Fibroblast of skin of scalp (primary cell): ENCODE measurements at places on chromosomes 4 and X.

DNA sequence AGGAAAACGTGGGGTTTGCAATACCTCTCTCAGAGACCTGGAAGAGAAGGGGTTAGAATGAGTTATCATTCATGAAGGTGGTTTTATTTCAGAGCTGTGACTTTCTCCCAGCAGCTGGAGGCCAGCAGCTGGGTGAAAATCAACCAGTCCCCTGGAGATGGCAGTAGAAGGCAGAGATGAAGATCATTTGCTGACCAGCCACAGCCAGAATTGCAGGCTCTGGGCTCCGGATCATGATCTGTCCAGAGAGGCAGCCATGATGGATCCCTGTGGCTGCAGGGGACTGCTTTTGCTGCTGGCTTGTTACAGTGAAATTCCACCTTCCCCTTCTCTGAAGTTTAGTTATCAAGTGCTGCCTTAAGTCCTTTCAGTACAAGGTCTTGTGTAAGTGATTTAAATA lies 46.9 kb upstream of the TAB3 start:
- DNase-seq, result no peak

DNA sequence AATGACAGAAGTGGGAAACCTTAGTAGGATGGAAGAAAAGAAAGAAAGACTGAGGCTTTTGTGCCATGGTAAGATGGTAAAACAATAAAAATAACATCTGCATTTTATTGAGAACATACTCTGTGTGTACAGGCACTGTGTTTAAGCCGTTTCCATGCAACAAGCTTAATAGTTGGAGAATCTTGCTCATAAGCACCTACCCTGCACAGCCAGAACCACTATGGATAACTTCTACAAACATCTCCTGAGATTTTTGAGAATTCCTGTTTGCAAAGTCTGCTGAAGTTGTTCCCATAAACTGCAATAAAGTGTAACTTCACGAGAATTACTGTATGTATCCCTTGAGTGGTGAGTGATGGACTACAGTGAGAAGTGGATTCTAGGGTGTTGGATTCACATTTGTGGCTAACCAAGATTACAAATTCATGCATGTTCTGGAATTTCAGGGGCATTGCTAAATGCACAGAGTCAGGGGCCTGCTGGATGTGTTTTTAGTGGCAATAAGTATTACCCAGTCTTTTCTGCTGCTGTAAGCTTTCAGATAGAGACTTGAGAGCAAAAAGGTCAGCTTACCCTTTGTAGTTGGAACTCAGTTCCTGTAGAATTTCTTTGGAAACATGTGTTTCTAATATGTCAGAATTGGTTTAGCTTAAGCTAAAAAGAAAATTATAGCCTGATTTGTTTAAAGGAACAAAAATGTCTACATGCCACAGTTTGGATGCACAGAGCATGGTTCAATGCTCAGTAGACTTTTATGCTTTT lies 132.5 kb downstream of the AFF1 start:
- DNase-seq, result peak; percentile 31

- no peak for DNase-seq
These were observed 146.7 kb upstream of the VCX3A start for GRCh38 chrX:6681521-6682145.

DNA sequence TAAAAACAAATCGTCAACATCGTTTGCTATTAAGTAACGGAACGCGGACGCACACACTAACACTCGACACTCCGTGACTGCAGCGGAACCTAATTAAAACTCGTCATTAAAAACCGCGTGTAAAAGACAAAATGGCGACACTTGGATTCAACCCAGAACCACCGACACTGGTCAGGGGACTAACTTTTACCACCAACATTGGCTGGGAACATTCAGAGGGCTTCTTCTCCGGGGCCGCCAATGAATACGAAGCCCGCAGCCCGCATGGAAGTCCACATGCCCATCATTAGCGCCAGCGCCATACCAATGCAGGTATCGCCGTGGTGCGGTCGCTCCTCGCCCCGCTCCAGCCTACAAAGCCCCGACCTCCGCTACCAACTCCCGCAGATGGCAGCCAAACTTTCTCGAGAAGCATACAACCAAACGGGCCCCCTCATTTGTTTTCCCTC lies 498 bp downstream of the RBMX start:
- peak; percentile 23 for DNase-seq

DNA sequence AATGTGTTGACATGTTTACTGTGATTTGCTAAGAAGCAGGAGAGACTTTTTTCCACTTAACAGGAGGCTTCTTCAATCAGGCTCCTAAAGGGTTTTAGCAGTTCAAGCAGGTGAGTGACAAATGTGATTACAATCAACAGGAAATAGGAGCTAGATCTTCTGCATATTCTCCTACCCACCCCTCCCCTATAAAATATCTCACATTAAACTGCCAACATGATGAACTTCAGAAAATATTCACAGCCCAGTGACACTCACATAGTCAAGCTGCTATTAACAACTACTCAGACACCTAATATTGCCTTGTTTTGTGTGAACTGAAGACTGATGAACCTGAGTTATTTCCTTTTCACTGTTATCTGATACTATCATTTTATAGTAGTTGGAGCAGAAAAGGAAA lies 55.9 kb upstream of the ANTXR2 start:
- no peak for DNase-seq

- no peak for DNase-seq
These were observed 274.4 kb downstream of the IDS start for GRCh38 chrX:149230689-149231088.
